KG1 (cell line): ENCODE measurements at places on chromosomes 6 and 20.

- DNase-seq, result no peak
These were observed 107.8 kb downstream of the ZFP64 start for GRCh38 chr20:52083627-52084232.

- no peak for DNase-seq
These were observed 6.7 kb downstream of the TULP1 start for GRCh38 chr6:35505999-35506412.

DNA sequence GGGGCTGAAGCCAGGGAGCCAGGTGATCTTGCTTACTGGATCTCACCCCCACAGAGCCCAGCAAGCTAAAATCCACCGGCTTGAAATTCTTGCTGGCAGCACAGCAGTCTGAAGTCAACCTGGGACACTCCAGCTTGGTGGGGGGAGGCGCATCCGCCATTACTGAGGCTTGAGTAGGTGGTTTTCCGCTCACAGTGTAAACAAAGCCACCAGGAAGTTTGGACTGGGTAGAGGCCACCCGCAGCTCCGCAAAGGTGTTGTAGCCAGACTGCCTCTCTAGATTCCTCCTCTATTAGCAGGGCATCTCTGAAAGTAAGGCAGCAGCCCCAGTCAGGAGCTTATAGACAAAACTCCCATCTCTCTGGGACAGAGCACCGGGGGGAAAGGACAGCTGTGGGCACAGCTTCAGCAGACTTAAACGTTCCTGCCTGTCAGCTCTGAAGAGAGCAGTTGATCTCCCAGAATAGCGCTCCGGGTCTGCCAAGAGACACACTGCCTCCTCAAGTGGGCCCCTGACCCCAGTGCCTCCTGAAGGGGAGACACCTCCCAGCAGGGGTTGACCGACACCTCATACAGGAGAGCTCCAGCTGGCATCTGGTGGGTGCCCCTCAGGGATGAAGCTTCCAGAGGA lies 206.3 kb upstream of the KHDRBS2 start:
- DNase-seq, result no peak

DNA sequence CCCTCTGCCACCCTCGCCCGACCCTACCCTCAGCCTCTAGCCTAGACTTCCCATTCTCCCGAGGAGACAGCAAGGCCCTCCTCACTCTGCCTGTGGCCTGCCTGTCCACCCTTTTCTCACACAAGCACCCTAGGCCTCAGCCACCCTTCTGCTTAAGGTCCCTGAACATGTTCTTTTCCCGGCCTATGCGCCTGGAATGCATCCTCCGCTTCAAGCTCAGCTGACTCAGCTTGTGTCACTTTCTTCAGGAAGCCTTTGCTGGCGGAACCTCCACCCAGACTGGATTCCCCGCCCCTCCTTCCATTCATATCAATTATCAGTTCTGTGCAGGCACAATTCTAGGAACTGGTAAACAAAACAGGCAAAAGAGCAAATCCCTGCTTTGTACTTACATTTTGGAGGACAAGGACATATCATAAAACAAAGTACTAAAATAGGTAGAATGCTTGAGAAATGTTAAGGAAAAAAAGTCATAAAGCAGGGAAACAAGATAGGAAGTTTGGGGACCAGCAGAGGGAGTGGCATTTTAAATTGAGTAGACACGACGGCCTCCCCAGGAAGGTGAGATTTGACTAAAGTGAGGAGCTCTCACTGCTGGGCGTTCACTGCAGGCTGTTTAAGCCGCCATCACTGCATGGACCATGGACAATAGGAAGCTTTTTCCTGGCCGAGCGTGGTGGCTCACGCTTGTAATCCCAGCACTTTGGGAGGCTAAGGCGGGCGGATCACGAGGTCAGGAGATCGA lies 17.9 kb upstream of the SNHG17 start:
- no peak for DNase-seq

DNA sequence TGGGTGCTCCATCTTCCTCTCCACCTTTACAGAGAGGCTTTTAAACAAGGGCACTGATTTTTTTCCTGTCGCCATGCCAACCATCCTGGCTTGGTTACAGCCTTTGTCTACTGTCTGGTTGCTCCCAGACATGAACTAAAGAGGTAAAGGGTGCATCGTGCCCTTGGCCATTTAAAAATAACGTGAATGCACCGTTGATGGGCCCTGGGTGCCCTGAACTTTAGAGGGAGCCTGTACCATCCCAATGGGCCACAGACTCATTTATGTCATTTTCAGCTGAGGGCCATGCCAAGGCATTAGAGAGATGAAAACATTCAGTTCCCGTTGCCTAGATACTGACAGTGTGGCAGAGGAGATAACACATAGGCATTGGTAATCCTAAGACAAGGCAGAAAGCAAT lies 23.3 kb downstream of the TMC2 start:
- DNase-seq, result no peak

- no peak for DNase-seq
These were observed 9.3 kb downstream of the AURKA start for GRCh38 chr20:56382696-56383095.

DNA sequence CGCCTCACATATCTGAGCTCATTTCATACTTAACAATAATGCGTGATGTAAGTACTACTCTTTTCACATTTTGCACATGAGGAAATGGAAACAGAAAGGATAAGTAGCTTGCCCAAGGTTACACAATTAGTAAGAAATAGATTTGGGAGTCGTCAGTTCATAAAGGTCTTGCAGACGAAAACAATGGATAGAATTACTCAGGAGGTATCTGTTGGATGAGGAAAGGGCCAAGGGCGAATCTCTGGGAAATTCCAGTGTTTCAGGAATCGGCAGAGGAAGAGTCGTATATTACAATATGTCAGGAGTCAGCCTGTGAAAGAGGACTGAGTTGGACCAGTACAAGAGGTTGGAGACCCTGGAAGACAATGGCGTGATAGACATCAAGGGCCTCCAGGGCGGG lies 12.8 kb upstream of the EDN1 start:
- DNase-seq, result no peak

- DNase-seq, result no peak
These were observed 130.1 kb upstream of the ASCC3 start for GRCh38 chr6:101011186-101011585.

DNA sequence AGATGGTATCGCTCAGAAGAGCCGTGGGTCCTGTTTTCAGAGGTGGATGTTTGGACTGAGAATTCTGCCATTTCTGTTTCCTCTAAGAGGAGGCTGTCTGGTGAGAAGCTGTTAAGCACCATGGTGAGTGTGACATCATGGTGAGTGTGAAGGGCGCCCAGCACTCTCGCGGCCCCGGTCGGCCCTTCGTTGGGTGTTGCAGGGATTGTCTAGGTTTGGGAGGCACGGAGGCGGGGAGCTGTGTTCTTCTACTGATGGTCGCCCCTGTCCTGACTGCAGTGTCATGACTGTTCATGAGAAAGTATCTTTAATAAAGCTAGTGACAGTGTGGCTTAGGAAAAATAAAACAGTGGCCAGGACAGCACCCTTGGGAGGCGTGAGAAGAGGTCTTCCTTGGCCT lies 70.4 kb downstream of the NOL4L start:
- no peak for DNase-seq

GRCh38 chr6:80622641-80623040 lies 516.2 kb downstream of the BCKDHB start:
- DNase-seq, result no peak

GRCh38 chr20:47054945-47055344 lies 160.3 kb downstream of the EYA2 start:
- DNase-seq, result no peak
